Stimulated activated CD8-positive, alpha-beta memory T cell treated with anti-CD3 and anti-CD28 coated beads, Interleukin-15, amount 100 ng/mL, for 24 hours (primary cell): ENCODE measurements at places on chromosomes 5 and 9.

DNA sequence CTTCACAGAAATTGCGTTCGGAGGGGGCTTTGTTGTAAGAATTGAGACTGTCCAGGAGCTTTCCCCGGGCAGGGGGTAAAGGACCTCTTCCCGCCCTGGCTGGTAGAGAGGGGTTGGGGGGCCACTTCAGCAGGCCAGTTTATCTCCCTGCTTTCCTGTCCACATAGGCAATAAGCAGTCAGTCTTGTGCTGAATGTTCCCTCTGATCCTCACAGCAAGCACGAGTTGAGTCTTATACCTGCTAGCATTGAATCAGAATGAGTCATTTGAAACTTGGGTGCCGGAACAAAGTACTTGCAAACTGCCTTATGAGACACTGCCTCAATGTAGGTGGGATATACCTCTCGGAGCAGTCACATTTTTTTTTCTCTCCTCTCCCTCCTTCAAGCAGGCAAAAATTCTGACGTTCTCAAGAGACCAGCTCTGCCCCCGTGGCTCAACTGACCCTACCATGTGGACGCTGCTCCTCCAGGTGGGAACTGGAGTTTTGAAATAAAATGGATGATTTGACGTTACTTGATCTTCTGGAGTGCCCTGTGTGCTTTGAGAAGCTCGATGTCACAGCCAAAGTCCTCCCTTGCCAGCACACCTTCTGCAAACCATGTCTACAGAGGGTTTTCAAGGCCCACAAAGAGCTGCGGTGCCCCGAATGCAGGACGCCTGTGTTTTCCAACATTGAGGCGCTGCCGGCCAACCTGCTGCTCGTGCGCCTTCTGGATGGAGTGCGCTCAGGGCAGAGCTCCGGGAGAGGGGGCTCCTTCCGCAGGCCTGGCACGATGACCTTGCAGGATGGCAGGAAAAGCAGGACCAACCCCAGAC, 1.3 kb downstream of the SH3RF2 start:
- no peak for DNase-seq

DNA sequence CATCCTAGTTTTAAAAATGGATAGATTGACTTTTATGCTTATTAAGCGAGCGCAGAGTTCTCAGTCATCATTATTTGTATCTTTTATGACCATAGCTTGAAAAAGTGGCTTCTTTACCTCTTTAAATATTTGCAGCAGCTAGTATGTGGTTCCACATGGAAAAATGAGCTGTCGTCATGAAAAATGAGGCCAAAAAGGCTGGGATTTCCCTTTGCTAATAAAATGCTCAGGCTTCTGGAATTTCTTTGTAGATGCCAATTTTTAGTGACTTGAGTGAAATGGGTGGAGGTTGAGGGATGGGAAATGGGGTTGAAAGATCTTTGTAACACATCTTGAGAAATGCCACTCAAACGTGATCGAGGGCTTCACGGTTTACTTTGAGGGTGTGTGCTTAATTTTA, 35.2 kb downstream of the RAI14 start:
- DNase-seq: no peak

DNA sequence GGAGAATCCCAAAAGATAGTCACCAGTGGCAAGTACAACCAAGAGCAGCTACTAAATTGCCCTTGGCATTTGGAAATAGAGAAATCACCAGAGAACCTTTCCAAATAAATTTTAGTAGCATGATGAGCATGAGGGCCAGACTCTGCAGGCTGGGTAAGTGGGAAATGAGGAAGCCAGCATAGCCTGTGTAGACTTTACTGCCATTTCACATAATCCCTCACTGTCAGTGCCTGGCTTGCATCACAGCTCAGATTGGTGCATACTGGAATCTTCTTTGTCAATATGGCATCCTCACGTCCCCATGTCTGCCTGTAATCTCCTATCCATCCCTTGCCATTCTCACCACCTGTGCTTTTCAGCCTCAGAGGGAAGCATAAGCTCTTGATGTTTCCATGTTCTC, 14.5 kb downstream of the GRAMD2B start:
- DNase-seq: no peak

- no peak for DNase-seq
These were observed 8.2 kb downstream of the TNIP1 start for GRCh38 chr5:151072630-151073025.

DNA sequence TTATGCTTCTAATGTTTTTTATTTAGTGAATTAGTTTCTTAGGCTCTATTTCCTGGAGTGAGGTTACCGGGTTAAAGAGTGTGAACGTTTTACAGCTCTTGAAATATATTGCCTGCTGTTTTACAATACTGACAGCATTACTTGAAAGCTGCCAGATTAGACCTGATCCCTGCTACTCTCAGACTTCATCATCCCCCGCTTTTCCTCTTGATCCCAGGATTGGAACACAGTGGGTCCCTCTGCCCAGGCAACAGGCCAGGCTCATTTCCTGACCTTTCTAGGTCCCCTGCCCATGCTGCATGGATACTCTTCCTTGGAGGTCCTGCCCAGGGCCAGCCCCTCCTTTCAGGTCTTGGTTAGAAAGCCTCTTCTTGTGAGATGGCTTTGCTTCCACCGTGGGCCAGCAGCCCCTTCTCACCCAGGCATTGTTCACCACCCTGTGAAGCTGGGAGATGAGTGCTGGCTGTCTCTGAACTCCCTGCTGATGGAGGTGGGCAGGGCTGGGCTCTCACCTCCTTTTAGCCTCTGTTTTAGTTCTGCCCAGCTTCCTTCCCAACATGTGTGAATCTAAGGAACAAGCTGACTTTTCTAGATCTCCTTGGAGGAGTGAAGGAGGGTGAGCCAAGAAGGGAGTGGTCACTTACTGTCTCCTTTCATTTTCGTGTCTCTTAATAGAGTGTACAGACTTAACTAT, 15.5 kb upstream of the FAM120AOS start:
- DNase-seq: no peak

DNA sequence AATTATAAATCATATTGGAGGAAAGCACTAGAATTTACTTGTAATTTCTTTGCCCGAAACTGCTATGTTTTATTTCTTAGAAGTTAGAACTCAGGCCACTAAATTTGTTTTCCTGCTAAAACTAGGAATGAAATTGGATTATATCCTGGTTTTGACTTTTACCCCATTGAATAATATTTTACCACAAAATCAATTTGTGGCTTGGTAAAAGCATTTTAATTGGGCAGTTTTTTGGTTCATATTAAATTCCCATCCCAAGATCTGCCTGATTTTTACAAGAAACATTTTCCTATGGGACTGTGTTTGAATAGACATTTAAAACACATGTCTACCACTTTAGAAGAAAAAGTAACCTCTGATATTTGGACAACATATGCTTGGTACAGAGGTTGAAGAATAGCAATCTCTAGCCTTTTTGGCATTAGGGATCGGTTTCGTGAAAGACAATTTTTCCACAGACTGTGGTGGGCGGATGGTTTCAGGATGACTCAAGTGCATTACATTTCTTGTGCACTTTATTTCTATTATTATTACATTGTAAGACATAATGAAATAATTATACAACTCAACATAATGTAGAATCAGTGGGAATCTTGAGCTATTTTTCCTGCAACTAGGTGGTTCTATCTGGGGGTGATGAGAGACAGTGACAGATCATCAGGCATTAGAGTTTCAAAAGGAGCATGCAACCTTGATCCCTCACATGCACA, 565.6 kb downstream of the PRR16 start:
- DNase-seq: no peak

- no peak for DNase-seq
These were observed at the start of gene F2R for GRCh38 chr5:76715736-76716455. Gene F2R, plus strand, starts transcription at chr5:76716126. Its CDS starts 182 bp downstream, at chr5:76716308.

DNA sequence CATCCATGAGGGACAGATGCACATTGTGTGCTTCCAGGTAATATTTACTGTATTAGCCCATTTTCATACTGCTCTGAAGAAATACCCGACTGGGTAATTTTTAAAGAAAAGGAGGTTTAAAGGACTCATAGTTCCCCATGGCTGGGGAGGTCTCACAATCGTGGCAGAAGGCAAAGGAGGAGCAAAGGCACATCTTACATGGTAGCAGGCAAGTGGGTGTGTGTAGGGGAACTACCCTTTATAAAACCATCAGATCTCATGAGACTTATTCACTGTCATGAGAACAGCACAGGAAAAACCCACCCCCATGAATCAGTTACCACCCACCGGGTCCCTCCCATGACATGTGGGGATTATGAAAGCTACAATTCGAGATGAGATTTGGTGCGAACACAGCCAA, 148.8 kb upstream of the FBXL17 start:
- DNase-seq: no peak

DNA sequence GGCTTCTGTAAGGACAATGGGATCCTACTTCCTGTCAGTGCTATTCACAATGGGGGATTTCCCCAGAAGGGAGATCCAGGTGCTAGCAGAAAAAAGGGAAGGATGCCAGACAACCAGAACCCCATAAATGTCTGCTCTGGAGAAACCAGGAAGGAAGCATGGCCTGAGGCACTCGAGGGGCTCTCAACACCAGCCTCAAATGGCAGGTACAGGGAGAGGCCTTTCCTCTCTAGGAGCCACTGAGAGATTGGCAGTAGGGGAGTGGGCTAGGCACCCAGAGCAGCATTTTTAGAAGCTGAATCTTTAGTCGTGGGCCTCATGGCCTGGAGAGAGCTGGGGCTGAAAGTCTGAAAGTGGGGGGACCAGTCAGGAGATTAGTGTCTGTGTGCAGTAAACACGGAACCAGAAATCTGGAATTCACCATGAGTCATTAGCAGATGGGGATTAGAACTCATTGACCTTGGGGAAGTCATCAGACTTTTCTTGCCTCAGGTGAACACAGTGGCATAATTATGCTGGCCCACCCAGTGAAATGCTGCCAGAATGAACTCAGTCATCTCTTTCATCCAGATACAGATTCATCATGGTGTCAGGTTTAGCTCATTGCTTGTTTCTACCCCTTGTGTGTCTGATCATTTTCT, 28.3 kb downstream of the ARHGEF28 start:
- no peak for DNase-seq

- no peak for DNase-seq
These were observed 661.4 kb upstream of the KLF4 start for GRCh38 chr9:108150736-108151586.

DNA sequence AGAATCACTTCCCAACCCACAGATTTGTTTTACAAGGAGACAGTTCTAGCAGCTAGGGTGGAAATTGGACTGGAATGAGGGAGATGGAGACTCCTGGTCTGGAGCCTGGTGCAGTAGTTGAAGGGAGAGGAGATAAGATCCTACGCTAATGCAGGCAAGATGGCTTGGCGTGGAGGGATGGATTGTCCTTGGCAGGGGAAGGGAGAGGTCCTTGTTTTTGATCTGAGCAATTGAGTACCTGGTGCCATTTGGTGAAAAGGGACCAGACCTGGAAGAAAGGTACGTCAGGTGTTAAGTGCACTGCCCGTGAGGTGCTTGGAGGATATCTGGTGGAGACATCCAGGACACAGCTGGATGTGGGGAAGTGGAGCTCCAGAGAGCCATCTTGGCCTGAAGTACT, 35.7 kb downstream of the ANGPTL2 start:
- no peak for DNase-seq

- DNase-seq: no peak
These were observed 171.8 kb upstream of the PANK3 start for GRCh38 chr5:168750926-168751325.

DNA sequence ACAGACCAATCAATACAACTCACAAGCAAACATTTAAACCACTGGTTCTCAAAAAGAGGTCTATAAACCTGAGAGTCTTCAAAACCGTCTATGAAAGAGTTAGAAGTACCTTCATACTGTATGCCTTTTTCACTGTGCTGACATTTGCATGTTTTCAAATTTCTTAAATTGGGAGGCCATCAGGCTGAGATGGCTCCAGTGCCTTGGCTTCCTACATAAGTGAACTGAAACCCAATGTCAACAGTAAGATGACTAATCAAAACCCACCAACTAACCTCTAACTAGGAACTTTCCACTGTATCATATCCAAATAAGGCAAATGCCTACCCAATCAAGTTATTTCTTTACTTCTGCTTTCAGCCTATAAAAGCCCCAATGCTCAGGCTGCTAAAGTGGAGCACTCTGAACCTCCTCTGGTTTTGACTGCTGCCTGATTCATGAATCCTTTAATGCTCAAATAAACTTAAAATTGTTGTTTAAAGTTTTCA, 35.1 kb downstream of the FAM13B start:
- DNase-seq: no peak

DNA sequence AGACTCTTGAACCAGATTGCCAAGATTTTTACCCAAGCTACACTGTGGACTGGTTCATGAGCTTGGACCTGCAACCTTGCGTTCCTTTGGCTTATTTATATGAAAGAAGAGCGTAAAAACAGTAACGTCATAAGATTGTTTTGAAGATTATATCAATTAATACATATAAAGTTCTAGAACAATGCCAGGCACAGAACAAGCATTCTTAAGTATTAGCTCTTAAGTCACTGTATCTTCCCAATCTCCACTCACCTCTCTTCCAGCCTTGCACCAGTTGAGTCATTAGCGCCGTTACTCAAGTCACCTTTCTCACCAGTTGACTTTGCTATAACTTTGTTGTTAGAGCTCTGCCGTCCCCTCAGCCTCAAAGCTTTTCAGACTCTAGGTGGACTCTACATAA, 415.7 kb downstream of the PLK2 start:
- DNase-seq: no peak

GRCh38 chr9:119905724-119906123, 536.5 kb upstream of the BRINP1 start:
- DNase-seq: no peak

DNA sequence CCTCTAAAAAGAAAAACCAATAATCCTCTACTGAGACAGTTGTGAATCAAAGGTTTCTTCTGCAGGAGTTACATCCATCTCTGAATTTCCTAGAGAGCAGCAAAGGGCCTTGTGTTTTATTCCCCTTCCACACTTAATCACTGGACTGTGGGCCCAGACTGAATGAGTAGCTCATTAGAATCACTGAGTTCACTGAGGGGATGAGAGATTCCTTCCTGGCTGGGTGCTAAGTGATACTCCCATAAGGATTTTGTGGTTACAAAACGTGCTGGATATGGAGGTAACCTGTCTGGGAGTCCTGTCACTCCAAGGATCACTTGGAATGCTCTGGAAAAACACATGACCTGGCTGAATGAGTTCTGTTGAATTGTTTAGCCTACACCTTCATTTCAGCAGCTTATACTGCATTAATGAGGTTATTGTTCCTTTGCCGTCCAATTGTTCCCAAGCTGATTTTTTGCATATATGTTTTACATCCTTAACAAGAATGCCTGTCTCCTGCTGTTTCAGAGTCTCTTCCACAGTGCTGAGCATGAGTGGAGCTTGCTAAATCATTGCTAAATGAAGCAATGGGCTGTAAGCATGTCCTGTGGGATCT, 82.9 kb downstream of the MEF2C start:
- DNase-seq: no peak
